Amygdala (tissue), 56 donors: ENCODE measurements at places on chromosomes 12 and 14.
A peak's percentile ranks its signal among the peaks of the same experiment; 100 is the strongest.

DNA sequence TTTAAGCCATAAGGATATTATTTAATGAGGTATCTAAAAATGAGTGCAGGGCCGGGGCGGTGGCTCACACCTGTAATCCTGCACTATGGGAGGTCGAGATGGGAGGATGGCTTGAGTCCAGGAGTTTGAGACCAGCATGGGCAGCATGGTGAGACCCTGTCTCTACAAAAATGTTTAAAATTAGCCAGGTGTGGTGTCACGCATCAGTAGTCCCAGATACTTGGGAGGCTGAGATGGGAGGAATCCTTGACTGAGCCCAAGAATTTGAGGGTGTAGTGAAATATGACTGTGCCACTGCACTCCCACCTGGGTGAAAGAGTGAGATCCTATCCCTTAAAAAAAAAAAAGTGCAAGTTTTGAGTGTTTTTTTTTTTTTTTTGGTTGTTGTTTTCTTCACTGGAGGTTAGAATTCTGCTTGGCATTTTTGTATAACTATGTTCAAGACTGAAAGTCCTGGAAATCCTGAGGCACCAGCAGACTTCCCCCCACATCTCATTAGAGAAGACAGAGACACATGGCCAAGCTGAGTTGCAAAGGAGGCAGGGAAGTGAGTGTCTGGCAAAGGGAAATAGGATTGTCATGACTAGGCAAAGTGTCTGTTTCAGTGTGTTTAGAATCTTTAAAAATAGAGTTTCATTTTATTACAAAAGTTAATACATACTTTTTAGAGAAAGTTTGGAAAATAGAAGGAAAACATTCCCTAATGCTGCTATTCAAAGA is 53.5 kb upstream of the DUSP6 start:
- no peak for DNase-seq

DNA sequence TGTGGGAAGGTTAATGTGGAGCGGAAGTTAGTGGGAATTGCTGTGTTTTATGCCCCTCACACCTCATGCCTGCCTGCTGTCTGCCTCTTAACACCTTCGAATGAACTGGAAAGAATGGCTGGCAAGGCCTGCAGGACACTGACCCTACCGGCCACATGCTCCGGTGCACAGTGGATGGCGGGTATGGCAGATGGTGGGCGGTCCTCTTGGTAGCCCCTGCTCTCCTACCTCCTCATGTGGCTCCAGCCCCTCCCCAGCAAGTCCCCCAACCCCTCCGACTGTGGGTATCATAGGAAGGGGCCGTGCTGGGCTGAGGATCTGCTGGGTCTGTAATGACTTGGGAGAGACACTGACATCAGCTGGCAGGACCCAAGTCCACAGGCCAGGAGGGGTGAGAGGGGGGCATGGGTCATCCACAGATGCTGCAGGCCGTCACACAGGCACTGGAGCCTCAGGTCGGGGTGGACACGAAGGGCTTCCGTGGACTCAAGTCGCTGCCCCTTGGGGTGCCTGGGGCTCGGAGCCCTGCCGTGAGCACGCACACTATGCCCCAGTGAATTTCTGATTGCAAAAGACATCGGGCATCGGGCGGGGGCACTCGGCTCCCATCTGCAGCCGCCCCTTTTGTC is 77.4 kb downstream of the KIF26A start:
- no peak for DNase-seq

DNA sequence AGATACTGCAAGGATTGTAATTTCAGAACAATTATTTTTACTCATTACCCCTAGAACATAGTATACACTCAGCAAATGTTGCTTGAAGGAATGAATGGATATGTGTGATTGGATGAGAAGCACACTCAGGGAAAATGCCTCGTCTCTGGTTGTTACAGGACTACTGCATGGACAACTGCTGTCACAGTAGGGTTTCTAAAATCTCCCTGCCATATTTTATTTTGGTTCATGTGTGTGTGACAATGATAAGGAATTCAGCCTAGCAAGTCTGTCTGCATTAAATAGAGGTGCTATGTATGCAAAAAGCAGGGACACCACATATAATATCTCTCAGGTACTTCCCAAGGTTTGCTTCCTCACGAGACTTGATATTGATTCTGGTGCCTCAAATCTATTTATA is 1.4 kb downstream of the PTPRR start:
- no peak for DNase-seq

GRCh38 chr12:98743362-98743953 is 98.4 kb downstream of the APAF1 start:
- DNase-seq = no peak

DNA sequence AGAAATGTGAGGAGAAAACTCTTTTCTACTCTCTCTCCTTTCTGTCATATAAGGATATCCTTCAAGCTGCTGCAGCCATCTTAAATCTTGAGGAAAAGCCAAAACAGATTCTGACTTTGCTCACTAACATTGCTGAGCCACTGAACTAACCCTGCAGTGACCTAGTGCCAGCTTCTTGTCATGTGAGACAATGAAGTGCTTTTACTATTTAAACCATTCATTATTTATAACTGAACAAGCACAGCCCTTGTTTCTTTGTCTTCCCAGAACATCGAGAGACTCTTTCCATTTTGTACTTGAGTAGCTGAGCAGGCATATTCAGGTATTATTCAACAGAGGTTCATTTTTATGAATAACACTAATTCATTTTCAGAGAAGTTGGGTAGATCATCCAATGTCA is 455.0 kb upstream of the TMPO start:
- no peak for DNase-seq

- DNase-seq = no peak
These were observed 111.1 kb downstream of the DPF3 start for GRCh38 chr14:72782817-72783216.

- DNase-seq = peak; percentile 61
These were observed 15.0 kb downstream of the POMT2 start for GRCh38 chr14:77305696-77306095.
